Activated naive CD8-positive, alpha-beta T cell treated with anti-CD3 and anti-CD28 coated beads, Interleukin-2, amount 10 ng/mL, durations not matched to agents 7 days and 5 days (primary cell): ENCODE measurements at places on chromosomes 16 and 17.
A peak's percentile ranks its signal among the peaks of the same experiment; 100 is the strongest.

- H3K36me3 ChIP-seq = peaks cover 16% of the 10 kb centered on the region
- H3K4me1 ChIP-seq = peaks cover 7% of the 10 kb centered on the region
- DNase-seq = no peak
- H3K27ac ChIP-seq = no peak overlapping the region
- H3K4me3 ChIP-seq = no peak overlapping the region
Measured at GRCh38 chr16:16143931-16144330, 79.4 kb downstream of the ABCC6 start.

- no peaks in the 10 kb centered on the region for H3K4me1 ChIP-seq
- H3K27ac ChIP-seq = no peak overlapping the region
- H3K36me3 ChIP-seq = no peaks in the 10 kb centered on the region
- H3K27me3 ChIP-seq = no peaks in the 10 kb centered on the region
- H3K4me3 ChIP-seq = no peak overlapping the region
Measured at GRCh38 chr17:70969521-70970034, 800.2 kb downstream of the KCNJ2 start.

- H3K4me3 ChIP-seq = no peak overlapping the region
- H3K36me3 ChIP-seq = no peaks in the 10 kb centered on the region
- H3K4me1 ChIP-seq = no peaks in the 10 kb centered on the region
- no peak for DNase-seq
- H3K27ac ChIP-seq = no peak overlapping the region
Measured at GRCh38 chr17:65093930-65094329, 37.4 kb upstream of the GNA13 start.

- H3K27me3 ChIP-seq = peaks cover 93% of the 10 kb centered on the region
- DNase-seq = peak; percentile 43
- peaks cover 33% of the 10 kb centered on the region for H3K4me1 ChIP-seq
- no peak overlapping the region for H3K4me3 ChIP-seq
- peaks cover 2% of the 10 kb centered on the region for H3K36me3 ChIP-seq
Measured at GRCh38 chr17:48719642-48720265, 2.6 kb downstream of the PRAC1 start.

- H3K36me3 ChIP-seq = no peaks in the 10 kb centered on the region
- no peak for DNase-seq
- peaks cover 11% of the 10 kb centered on the region for H3K27me3 ChIP-seq
- no peak overlapping the region for H3K27ac ChIP-seq
- H3K4me3 ChIP-seq = no peak overlapping the region
- H3K4me1 ChIP-seq = no peaks in the 10 kb centered on the region
Measured at GRCh38 chr17:34725725-34726124, 146.3 kb downstream of the TMEM132E start.

- no peak overlapping the region for H3K4me3 ChIP-seq
- H3K27me3 ChIP-seq = no peaks in the 10 kb centered on the region
- no peak overlapping the region for H3K27ac ChIP-seq
Measured at GRCh38 chr16:65178151-65178550, 56.3 kb upstream of the CDH11 start.

DNA sequence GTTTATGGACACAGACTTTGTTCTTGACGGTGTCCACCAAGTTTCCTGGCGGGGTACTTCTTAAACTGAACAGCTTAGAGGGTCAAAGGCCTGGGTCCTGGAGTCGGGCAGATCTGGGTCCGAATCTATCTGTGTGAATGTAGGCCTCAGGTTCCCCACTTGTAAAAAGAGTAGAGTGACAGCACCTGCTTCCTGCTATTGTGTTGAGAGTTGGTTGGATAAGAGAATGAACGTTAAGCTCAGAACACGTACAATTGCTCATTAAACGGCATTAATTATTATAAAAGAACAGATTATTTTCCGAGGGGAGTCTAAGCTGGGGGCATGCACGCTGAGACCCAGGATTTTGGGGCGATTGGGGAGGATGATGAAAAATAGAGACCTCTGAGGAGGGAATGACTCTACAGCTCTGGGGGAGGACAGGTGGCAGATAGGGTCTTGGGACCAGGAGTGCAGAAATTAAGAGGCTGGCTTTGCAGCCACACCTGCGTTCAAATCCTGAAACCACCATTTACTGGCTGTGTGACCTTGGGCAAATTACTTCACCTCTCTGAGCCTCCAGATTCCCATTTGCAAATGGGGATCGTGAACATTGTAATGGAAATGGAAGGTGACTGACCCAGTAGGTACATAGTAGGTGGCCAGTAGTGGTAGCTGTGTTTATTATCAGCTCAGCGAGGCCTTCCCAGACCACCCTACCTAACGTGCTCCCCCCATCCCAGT lies 862 bp downstream of the CLEC16A start:
- H3K36me3 ChIP-seq = no peaks in the 10 kb centered on the region
- H3K4me1 ChIP-seq = peaks cover 51% of the 10 kb centered on the region
- H3K27ac ChIP-seq = peak overlapping the region; percentile 87
- no peak for DNase-seq
- no peaks in the 10 kb centered on the region for H3K27me3 ChIP-seq

DNA sequence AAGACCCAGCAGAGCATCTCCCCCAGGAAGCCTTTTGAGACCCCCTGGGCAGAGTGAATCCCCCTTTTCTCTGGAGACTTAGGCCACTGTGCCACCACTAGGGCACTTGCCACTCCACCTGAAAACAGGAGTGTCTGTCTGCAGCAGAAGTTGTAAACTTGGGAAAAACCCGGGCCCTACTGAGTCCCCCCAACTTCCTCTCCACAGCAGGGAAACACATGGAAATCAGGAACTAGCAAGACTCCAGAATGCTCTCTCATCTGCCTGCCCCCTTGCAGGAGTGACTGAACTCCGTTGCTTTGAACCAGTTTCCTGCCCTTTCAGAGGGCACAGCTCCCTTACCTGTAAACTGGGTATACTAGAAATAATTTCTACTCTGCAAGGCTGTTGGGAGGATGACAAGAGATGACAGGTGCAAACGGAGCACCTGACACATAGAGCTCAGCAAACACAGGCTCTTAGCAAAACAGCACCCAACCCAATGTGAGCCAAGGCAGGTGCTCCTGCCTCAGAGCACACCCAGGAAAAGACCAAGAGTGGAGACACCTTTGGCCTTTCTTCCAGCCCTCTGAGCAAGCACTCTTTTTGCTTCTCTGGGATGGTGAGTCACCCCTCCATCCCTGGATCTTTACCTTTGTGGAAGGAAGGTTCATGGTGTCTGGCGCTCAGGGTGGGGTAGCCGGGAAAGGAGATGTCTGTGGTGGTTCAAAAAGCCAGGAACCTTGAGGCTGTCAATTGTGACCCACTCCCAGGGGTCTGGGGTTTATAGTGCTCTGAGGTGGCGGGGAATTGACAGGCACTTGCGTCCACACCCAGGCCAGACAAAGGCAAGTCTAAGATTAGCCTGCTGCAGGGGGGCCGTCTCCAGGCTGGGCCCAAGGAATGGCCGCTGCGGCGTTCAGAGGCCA lies at the start of gene HCRT:
TSS of gene HCRT (minus strand) at position 740 of the 908 bp plus-strand sequence. CDS start at position 653, 87 bp downstream.
- peaks cover 26% of the 10 kb centered on the region for H3K27me3 ChIP-seq
- DNase-seq = no peak
- peaks cover 27% of the 10 kb centered on the region for H3K4me1 ChIP-seq
- H3K27ac ChIP-seq = peak within 1 kb of the TSS; percentile 82
- H3K36me3 ChIP-seq = peaks cover 1% of the 10 kb centered on the region
- peak within 1 kb of the TSS; percentile 88 for H3K4me3 ChIP-seq

GRCh38 chr16:30085247-30085646 lies 6.5 kb downstream of the TBX6 start:
- no peak overlapping the region for H3K27ac ChIP-seq
- H3K36me3 ChIP-seq = peaks cover 21% of the 10 kb centered on the region
- peaks cover 19% of the 10 kb centered on the region for H3K4me1 ChIP-seq

DNA sequence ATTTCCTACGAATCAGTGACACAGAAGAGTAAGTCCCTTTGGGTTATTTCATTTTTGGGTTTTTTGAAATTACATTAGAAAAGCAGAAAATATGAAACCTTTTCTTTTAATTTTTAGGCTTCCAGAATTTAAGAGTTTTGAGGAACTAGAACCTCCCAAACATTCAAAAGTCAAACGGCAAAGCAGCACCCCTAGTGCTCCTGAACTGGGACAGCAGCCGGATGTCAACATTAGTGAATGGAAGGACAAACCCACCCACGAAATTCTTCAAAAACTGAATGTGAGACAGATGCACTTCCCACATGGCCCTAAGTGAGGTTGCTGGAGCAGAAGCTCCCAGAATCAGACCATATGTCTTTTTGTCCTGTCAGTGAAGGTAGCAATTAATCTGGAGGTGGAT lies 199.4 kb downstream of the PHKB start:
- H3K27me3 ChIP-seq = no peaks in the 10 kb centered on the region
- DNase-seq = no peak
- no peak overlapping the region for H3K27ac ChIP-seq
- no peak overlapping the region for H3K4me3 ChIP-seq

- peak overlapping the region; percentile 2 for H3K27ac ChIP-seq
- H3K27me3 ChIP-seq = no peaks in the 10 kb centered on the region
- no peak for DNase-seq
- no peak overlapping the region for H3K4me3 ChIP-seq
Measured at GRCh38 chr16:4452674-4453073, 21.8 kb downstream of the NMRAL1 start.

GRCh38 chr16:49698931-49699840 lies 156.7 kb downstream of the ZNF423 start:
- H3K36me3 ChIP-seq = no peaks in the 10 kb centered on the region
- DNase-seq = no peak
- H3K4me3 ChIP-seq = no peak overlapping the region
- no peaks in the 10 kb centered on the region for H3K4me1 ChIP-seq

DNA sequence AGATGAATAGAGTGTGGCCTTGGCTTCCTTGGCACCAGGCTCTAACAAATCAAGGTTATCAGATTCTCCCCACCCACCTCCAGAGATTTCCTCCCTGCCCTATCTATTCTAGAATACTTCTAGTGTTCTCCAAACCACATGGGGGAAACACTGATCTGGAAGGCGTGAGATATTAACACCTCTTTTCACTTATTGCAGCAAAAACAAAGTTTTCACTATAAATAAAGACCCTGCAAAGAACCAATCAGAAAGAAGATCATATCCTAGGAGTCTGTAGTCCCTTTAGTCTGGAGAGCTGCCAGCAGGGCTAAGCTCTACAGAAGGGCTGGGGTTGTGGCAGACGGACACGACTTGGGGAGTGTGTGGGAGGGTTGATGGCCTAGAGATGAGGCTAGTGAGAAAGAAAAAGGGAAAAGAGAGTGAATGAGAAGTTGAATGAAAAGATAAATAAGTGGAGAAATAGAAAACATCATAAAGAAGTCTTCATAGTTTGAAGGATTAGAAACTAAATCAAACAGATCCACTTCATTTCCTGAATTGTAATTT lies 8.6 kb upstream of the SKAP1 start:
- peaks cover 16% of the 10 kb centered on the region for H3K36me3 ChIP-seq
- no peak overlapping the region for H3K4me3 ChIP-seq
- H3K4me1 ChIP-seq = peaks cover 79% of the 10 kb centered on the region
- no peak for DNase-seq
- H3K27ac ChIP-seq = peak overlapping the region; percentile 69

- H3K4me1 ChIP-seq = peaks cover 2% of the 10 kb centered on the region
- no peak overlapping the region for H3K27ac ChIP-seq
- DNase-seq = no peak
- H3K4me3 ChIP-seq = no peak overlapping the region
Measured at GRCh38 chr17:31595666-31596381, 204.3 kb downstream of the RAB11FIP4 start.

DNA sequence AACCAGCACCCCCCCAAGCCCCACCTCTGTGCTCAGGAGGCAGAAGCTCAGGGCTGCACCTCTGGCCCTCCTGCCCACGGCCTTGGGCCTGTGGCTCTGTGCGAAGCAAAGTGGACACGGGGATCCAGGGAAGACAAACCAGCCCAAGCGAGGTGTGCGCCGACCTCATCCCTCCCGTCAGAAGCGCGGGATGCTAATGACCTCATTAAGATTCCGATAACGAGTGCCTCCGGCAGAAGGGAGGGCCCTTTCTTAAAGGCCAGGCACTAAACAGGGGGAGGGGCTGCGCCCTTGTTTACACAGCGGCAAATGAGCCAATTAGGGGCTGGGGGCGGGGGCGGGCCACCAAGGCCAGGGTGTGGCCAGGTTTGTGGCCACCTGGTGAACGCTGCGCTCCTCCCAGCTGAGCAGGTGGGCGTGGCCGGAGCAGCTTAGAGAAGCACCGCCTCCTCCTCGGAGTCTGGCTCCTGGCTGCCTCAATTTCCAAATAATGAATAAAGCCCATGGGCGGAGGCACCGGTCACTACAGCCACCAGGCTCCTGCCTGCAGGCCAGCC lies 3.2 kb downstream of the CBX4 start:
- H3K4me3 ChIP-seq = no peak overlapping the region
- peaks cover 14% of the 10 kb centered on the region for H3K36me3 ChIP-seq
- no peak for DNase-seq

DNA sequence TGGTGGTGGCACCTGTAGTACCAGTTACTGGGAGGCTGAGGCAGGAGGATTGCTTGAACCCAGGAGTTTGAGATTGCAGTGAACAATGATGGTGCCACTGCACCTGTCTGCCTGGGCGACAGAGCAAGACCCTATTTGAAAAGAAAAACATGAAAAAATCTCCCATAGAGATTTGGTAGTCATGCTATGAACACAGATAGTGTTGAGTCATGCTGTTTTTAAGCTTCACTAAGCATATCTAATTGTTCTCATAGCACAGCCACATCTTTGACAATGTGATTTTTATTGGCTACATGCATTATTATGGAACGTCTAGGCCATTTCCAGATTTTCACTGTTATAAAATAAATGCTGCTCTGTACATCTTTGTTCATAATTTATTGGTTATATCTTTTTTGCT lies 6.0 kb downstream of the IL34 start:
- H3K27me3 ChIP-seq = peaks cover 6% of the 10 kb centered on the region
- H3K4me3 ChIP-seq = no peak overlapping the region

DNA sequence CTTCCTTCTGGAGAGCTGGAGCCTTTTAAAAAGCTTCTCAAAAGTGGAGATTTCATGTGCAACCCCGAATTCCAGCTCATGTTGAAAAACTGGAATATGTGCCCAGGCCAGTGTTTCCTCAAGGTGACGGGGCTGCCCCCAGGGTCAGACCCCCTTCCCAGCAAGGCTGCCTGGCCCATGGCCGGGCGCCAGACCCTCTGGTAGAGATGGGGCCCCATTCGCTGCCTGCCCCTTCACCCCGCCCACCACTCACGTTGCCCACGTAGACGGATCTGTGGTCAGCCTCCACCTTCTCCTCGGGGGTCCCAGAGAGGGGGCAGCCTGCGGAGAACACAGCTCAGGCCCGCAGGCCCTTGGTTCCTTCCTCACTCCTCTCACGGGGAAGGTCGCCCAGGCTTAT lies 1.1 kb downstream of the PABPN1L start:
- H3K4me1 ChIP-seq = no peaks in the 10 kb centered on the region
- no peak for DNase-seq
- no peak overlapping the region for H3K27ac ChIP-seq
- H3K27me3 ChIP-seq = peaks cover 5% of the 10 kb centered on the region
- no peaks in the 10 kb centered on the region for H3K36me3 ChIP-seq

GRCh38 chr17:40113110-40113906 lies 8.5 kb upstream of the MSL1 start:
- H3K27ac ChIP-seq = peak overlapping the region; percentile 80
- H3K4me3 ChIP-seq = peak overlapping the region; percentile 94
- H3K4me1 ChIP-seq = peaks cover 45% of the 10 kb centered on the region
- H3K36me3 ChIP-seq = no peaks in the 10 kb centered on the region

GRCh38 chr16:84924331-84925091 lies 86.8 kb downstream of the ZDHHC7 start:
- no peaks in the 10 kb centered on the region for H3K4me1 ChIP-seq
- DNase-seq = no peak
- no peaks in the 10 kb centered on the region for H3K36me3 ChIP-seq
- no peaks in the 10 kb centered on the region for H3K27me3 ChIP-seq
- H3K27ac ChIP-seq = no peak overlapping the region
